Stimulated activated CD8-positive, alpha-beta memory T cell treated with anti-CD3 and anti-CD28 coated beads, Interleukin-7, amount 100 ng/mL, for 48 hours (primary cell): ENCODE measurements at places on chromosomes 2 and 18.

DNA sequence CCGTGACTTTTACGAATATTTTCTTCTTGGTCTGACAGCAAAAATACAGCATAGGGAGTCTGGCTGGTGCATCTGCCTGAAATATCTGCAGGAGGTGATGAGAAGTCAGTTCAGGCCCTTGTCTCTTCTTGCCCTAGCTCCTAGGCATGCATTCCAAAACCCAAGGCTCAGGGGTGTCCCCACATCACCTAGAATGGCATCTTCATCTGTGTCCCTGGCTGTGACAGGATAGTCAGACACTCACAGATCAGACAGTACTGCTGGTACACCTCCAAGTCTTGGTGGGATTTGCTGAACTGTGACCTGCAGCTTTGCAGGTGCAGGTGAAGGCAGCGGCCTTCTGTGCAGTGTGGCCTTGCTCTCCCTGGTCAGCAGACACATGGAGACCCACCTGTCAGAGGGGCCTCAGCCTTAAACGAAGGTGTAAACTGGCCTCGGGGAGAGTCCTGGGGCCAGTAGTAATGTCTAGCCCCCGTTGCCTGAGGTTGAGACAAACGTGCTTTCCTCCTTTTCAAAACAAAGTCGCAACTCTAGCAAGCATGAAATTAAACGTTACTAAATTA is 42.8 kb downstream of the MBP start:
- DNase-seq = no peak

- DNase-seq = no peak
These were observed 488.3 kb downstream of the DLGAP1 start for GRCh38 chr18:3966642-3967358.

DNA sequence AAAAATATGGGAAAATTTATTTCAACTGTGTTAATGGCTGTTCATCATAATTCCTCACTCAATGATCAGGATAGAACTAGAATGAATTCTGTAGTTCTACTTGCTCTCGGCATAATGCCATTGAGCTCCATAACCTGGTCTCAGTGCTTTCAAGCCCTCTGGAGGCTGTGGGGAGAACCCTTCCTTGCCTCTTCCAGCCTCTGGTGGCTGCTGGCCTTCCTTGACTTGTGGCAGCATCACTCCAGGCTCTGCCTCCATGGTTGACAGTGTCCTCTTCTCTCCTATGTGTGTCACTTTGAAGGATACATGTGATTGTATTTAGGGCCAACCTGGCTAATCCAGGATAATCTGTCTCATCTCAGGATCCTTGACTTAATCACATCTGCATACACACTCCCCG is 26.9 kb upstream of the CABYR start:
- DNase-seq = no peak

- no peak for DNase-seq
These were observed 22.7 kb upstream of the ACTG2 start for GRCh38 chr2:73870084-73870483.

DNA sequence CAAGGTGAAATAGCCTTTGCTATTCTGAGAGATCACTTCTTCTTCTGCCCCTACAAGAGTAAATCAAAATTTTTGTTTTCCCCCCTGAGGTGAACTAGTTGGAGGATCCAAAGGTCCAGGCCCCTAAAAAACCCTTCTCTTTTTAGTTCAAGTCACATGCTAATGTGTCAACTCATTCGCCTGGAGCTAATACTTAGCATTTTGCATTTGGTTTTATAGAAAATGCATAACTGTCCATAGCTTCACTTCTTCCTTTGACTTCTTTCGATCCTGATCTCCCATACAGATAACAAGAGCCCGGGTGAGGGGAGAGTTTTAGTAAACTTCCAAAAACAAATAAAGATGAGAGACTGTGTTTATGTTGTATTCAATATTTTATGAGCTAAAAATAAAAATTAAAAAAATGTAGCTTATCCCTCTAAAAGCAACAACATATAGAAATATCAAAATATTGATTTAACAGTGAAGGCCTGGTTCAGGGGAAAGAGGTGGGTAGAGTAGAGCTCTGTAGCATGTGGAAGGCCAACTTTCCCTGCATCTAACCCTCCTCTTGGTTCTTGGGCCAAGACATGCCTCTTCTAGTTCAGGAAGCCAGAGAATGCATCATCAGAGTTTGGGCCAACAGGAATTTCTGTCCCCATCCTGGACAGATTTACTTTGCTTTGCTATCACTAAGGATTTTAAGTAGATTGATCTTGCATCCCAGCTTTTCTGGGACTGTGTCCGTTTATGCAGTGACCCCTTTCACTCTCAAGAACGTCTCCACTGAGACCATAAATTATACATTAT is 333.8 kb downstream of the ALK start:
- no peak for DNase-seq

- no peak for DNase-seq
These were observed 74.3 kb upstream of the CYRIA start for GRCh38 chr2:16739778-16740581.

GRCh38 chr18:9865764-9866490 is 19.8 kb upstream of the TXNDC2 start:
- DNase-seq = no peak

- no peak for DNase-seq
These were observed 5.2 kb upstream of the CTDSP1 start for GRCh38 chr2:218394298-218395089.

DNA sequence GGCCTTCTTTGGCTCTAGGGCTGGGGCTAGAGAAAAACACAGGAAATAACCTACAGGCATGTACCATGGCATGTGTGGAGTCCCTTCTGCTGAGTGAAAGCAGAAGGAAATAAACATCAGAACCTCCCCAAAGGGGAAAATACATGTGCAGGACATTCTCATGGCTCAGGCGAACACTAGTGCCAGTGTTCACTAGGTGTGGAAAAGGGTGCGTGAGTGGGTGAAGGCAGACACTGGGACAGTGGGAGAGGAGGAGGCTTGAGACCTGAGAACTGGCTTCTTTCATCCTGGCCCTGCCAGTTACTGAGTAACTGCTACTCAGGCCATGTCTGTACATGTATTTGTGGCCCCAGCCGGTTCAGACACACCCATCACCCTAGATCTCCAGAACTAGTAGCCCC is 268.2 kb downstream of the PRKCE start:
- no peak for DNase-seq

GRCh38 chr2:42095923-42096408 is 48.1 kb downstream of the PKDCC start:
- DNase-seq = no peak

- DNase-seq = no peak
These were observed 19.9 kb downstream of the RNF144A start for GRCh38 chr2:6937157-6937556.

DNA sequence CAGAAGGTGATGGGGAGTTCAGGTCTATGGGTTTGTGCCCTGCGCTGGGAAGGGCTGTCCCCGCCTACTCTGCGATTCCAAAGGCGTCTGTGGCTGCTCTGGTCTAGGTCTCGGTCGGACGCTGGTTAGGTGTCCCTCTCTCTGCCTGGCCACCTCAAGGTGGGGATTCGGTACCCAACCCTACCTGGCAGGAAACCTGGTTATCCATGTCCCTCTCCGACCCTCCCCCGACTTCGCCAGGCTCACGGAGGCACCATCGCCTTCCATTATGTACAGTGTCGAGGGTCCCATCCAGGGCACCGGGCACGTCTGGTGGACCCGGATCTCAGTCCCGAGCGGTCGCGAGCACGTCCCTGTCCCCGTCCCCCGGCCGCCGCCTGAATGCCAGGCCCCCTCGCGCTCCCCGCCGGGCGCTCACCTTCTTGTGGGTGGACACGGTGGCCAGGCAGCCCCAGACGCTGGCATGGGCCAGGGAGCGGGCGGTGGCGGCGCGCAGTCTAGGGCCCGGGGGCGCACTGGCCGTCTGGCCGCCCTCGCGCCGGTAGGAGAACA is 628 bp downstream of the CREG2 start:
- no peak for DNase-seq

GRCh38 chr2:210546424-210547208 is 9.8 kb upstream of the CPS1 start:
- DNase-seq = no peak

DNA sequence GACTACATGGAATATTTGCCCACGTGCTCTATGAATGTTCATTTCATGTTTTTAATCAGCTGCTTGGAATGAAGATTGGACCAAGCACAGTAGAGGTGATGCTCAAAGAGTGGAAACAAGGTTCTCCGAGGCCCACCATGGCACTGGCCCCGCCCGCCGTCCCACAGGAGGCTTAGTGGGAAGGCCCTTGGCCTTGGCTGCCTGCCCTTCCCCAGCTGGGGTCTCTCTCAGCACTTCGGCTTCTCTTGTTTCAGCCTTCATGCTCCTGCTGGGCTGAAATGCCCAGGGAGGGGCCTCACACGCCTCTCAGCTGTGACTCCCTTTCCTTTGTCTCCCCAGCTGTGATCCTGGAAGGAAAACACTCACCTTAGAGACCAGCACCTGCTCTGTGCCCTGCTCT is 833.2 kb downstream of the GALR1 start:
- no peak for DNase-seq

DNA sequence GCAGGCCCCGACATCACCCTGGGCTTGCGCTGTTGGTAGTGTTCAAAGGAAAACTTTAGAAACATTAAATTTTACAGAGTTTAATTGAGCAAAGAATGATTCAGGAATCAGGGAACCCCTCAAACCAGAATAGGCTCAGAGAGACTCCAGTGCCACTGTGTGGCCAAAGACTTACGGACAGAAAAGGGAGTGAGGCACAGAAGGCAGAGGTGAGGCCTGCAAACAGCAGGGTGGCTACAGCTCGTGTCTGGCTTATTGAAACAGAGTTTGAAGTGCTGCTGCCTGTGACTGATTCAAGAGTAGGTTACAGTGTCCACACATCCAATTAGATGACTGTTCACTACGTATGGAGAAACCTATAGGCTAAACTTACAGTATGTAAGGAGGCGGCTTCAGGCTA is 2.4 kb upstream of the CTDP1 start:
- no peak for DNase-seq

DNA sequence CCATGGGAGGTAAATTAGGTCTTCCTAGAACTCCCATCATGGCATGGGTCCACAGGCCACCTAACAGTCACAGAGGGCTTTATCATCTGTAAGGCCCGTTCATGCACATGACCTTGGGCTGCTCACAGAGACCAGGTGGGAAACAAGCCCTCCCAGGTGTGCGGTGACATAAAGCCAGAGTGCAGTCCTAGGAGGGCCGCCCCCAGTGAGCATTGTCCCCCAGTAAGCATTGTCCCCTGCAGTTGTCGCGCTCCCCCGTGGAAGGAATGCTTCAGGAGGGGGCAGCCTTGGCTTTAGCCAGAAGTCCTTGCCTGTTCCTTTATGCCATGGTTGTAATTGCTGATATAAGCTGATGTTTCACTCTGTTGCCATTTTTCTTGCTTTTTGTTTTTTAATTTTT is 41.7 kb upstream of the LYPD6B start:
- DNase-seq = no peak

DNA sequence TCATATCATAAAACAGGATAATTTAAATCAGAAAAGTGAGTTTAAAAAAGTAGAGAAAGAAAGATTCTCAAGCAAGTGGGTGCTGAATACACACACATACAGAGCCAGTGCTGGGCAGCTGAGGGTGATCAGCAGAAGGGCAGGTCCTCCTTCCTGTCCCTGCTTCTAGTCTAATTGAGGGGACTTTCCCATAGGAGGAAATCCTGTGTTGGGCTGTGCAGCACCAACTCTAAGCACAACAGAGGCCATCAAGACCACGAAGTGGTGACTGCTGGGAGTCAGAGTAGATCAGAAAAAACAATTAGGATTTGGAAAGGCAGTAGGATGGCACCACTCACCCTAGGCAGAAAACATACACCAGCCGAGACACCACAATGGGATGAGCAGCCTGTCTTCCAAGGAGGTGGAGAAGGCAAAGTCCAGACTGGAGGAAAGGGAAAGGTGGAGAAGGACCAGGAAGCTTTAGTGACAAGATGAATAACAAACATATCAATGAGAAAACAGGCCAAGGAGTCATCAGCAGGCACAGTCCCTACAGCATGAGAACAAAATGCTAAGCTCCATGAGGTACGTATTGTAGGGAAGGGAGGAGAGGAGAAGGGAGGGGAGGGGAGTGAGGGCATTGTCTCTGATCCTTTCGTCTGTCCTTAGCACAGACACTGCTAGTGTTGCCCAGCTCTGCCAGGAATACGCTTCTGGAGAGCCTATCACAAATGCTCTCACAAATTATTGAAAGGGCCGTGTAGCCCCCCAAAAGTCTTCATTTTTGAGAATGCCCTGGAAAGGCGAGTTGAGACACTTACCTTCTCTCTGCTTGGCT is 16.7 kb upstream of the MSGN1 start:
- DNase-seq = no peak

DNA sequence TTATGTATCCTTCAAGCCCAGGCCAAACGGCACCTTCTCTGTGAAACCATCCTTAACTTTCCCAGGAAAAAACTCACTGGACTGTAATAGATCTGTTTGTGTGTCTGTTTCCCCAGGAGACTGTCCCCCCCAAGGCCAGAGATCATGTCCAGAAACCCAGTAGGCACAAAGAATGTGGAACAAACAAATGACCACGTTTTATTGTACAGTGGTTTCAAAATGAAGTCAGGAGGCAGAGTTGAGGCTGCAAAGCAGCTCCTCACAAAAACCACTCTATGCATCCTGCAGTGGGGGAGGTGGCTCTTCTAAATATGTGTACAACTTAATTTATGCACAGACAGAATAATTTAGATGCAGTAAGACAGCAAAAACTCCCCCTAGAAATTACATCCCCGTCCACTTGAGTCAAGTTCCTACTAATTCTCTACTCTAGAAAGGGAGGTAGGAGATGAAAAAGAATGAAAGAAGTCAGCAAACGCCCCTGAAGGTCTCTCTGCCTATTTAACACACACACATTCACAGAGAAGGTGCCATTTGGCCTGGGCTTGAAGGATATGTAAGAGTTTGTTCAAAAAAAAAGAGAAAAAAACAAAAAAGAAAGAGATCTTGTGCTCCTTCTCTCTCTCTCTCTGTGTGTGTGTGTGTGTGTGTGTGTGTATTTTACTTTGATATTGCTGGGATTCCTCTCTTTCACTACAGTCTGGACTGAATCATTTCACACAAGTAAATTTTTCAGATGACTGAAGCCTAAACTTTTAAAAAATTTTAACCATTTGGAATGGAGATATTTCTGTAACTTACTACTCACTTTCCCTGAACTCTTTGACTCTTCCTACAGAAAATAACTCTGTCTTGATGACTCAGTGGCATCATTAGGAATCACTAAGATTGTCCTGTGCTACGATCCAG is 19.5 kb downstream of the BCL2 start:
- DNase-seq = no peak

GRCh38 chr18:25100418-25100817 is 251.5 kb downstream of the ZNF521 start:
- DNase-seq = no peak

DNA sequence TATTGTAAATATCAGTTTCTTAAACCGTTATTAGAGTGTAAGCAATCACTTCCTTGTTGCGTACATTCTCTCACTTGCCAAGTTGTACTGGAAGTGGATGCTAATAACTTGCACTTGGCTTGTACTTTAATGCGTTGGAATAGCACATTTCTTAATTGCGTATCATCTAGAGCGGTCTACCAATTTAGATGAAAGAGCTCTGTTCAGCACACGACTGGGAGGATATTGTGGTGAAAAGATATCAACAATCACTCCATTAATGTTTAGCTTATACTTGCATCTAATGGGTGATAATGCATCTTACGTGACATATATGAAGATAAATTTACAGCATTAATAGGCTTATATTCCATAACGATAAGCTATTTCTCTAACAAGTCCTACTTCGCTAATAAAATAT is 11.7 kb upstream of the TMEFF2 start:
- DNase-seq = no peak
